Naive thymus-derived CD4-positive, alpha-beta T cell (primary cell): ENCODE measurements at places on chromosomes 5 and 9. TPM values are rescaled to one million over a fixed set of nuclear protein-coding genes. Genes with fewer than 3 reads are reported as not detected.

GRCh38 chr5:59436364-59437148, 457.0 kb downstream of the PDE4D start:
- H3K27me3 ChIP-seq: no peaks in the 10 kb centered on the region
- no peak for DNase-seq
- no peaks in the 10 kb centered on the region for H3K4me1 ChIP-seq
- no peak overlapping the region for H3K27ac ChIP-seq
- H3K36me3 ChIP-seq: no peaks in the 10 kb centered on the region
- H3K4me3 ChIP-seq: no peak overlapping the region

The GLDC gene
- not detected for total RNA-seq

GRCh38 chr9:92503156-92503555, 20.9 kb upstream of the ASPN start:
- no peak for DNase-seq
- H3K4me3 ChIP-seq: no peak overlapping the region
- no peaks in the 10 kb centered on the region for H3K36me3 ChIP-seq
- H3K27ac ChIP-seq: no peak overlapping the region
- H3K4me1 ChIP-seq: no peaks in the 10 kb centered on the region

- no peaks in the 10 kb centered on the region for H3K36me3 ChIP-seq
- no peaks in the 10 kb centered on the region for H3K4me1 ChIP-seq
- H3K27ac ChIP-seq: no peak overlapping the region
Measured at GRCh38 chr5:142079306-142079721, 29.3 kb upstream of the NDFIP1 start.

The CEL gene
- total RNA-seq: 2.2 TPM

The PHYHD1 gene
- 3.2 TPM for total RNA-seq
